CD4-positive, alpha-beta memory T cell (primary cell): ENCODE measurements at places on chromosomes 12 and 14.
A peak's percentile ranks its signal among the peaks of the same experiment; 100 is the strongest.

DNA sequence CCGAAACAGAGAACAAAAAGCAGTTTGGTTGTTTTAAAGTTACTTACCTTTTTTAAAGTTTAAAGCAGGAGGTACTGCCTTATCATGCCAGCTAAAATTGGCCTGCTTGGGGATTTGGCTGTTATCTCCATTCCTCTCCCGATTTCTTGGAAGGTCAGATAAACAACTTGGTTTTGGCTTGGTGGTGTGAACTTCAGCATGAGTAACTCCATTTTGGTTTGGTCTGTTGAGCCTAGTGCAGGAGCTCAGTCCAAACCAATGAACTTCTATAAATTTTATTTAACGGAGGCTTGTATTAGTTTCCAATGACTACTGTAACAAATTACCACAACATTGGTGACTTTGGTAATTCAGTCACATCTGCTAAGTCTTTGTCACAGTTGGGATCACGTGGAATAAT, 82.3 kb downstream of the PLEKHA5 start:
- no peak for DNase-seq

- no peak for DNase-seq
Measured at GRCh38 chr14:57987596-57988300, 121.9 kb upstream of the SLC35F4 start.

GRCh38 chr12:119681728-119682638, 14.1 kb downstream of the PRKAB1 start:
- DNase-seq = no peak

GRCh38 chr12:124191024-124191359, 103.9 kb upstream of the RFLNA start:
- no peak for DNase-seq

- DNase-seq = peak; percentile 79
Measured at GRCh38 chr14:105398044-105398725, at the start of gene TEX22. TSS of gene TEX22 (plus strand) at chr14:105398538. CDS start at chr14:105399341, 803 bp downstream.

DNA sequence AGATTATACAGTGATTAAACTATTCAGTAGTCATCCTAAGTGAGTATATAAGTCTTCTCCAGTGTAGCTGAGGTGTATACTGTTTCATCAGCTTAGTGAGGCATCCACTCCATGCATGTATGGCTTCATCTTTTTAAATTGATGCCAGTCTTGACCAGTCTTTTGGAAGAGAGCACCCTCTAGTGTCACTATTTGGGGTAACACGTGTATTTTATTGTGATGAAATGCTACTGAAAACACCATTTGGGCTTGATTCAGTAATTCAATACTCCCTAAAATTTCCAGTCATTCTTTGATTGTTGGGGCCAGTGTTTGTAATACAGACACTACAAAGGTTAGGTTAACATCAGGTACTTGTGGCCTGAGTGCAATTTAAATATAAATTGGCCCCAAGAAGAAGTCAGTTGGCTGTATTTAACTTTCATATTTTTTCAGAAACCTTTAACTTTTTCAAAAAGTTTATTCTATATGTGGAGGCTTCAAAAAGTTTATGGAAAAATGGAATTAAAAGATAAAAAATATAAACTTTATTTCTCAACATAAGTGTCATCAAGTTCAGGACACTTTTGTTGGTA, 35.3 kb downstream of the MIPOL1 start:
- DNase-seq = no peak

DNA sequence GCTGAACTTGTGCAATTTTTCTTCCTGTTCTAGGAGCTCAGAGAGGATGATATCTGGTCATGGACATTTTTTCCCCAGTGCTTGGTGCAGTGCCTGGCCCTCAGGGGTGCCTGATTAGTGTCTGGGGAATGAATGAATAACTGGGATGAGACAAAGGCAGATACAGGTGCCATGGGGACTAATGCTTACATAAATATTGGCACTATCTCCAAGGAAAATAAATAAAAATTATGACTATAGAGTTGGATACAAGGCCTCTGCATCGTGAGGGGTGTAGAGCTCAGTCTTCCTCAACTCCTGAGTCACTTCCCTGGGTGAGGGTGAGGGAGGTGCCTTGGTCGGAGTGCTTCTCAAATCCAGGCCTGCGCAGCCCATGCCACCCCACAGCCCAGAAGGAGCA, 188.6 kb downstream of the KCNA5 start:
- DNase-seq = no peak

- DNase-seq = no peak
Measured at GRCh38 chr12:116343331-116343884, 65.9 kb upstream of the MED13L start.
